Foreskin melanocyte (primary cell): ENCODE measurements at places on chromosomes 3 and 15.

- no peak for DNase-seq
These were observed 414 bp upstream of the TMEM115 start for GRCh38 chr3:50359760-50360110.

GRCh38 chr3:119443179-119443578 lies 20.2 kb downstream of the TMEM39A start:
- no peak for DNase-seq

GRCh38 chr3:122148941-122149627 lies 34.4 kb upstream of the CASR start:
- no peak for DNase-seq

DNA sequence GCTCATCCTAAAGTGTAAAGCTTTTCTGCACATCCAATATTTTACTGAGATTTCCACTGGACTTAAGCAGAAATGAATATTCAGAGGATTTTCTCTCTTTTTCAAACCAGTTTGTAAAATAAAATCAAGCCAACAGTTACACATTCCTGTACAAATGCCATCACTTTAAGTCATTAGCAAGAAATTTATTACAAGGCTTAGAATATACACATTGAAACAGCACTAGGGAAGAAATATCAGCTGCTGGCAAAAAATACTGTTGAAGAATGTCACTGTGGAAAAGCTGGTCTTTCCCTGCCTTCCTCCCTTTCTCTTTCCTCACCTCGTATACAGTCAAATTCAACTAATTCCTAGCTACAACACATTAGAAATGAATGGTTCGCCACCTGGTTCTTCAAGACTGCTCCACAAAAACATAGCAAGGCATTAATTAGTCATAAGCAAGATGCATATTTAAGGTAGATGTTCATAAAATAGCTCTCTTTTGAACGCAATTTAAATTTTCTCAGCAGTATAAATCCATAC lies 21.3 kb downstream of the PLOD2 start:
- DNase-seq: no peak

- no peak for DNase-seq
These were observed 163.1 kb upstream of the GALNT15 start for GRCh38 chr3:16011376-16011775.

GRCh38 chr3:133979553-133979952 lies 50.2 kb downstream of the SLCO2A1 start:
- DNase-seq: no peak

- no peak for DNase-seq
These were observed 28.6 kb upstream of the ATP13A5 start for GRCh38 chr3:193407112-193407511.

DNA sequence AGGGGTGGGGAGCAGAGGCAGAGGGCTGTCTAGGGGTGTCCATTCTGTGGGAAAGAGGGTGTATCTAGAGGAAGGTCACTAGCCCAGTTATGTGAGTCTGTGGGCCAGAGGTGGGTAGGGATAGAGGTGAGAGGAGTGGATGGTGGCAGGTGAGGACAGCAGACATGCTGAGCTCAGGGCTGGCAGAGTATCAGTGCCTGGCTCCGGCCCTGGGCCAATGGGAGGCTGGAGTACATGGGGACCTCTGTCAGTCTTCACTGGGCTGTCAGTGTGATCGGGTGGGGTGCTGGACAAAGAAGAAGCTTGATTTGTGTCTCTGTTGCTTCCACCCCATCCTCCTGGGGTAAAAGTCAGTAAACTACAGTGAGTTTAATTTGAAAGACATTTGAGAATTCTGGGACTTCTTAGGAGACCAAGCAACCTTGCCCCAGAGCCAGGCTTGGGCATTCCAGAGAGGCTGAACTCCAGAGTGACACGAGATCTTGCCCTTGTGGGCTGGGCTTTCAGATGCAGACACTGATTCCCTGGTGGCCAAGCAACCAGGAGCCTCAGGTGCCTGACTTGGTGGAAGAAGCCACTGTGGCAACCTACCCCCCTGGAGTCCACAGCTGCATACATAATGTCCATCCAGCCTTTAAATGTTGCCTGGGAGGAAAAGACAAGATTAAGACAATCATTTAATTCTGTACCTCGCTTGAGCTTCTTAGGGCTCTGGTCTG lies 60.7 kb downstream of the EXOG start:
- no peak for DNase-seq

DNA sequence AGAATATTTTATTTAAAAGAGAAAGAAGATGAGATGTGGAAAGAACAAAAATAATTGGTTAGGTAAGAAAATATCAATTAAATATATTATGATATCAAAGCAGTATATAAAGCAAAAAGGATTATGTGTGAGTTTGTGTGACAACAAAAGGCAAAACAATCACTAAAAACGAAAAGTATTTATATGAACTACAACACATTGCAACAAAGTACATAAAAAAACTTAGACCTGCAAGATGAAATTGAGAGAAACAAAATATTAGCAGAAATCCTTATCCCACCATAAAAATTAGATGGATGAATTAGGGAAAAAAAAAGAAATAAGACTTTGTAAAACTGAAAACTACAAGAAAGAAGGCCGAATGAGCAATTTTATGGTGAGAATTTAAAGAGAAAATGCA lies 27.3 kb upstream of the IGF1R start:
- DNase-seq: no peak

DNA sequence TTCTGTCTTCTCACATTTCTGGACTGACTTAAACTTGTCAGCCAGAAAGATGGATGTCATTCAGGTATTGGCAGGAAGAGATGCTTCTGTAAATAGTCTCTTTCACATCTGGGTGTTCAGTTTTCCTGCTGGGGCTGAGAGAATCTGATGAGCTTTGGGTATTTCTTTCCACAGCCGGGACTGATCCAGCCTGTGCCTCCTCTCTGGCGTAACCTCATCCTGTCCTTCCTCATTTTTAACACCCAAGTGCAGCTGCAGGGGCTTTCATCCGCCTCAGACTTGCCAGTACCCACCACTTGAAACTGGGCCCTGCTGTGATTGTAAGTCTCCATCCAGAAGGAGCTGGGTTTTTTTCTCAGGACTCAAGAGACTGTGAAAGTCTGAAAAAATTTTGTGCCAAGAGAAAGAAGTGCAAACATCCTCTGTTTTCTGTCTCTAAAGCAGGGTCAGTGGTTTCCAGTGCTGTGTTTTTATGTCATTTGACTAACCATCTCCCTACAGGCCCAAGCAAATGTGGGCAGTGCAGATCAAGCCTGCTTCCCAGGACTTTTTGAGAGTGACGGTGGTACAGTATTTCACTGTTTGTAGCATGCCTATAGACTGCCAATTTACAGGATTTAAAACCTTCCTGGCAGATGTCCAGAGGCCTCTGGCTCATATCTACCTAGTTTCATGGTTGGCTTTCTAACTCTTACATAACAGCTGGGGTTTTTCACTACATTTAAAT lies 342.7 kb downstream of the PTPRG start:
- no peak for DNase-seq
